ENCODE measurements at places on chromosomes 3 and 15.
A peak's percentile ranks its signal among the peaks of the same experiment; 100 is the strongest.

GRCh38 chr15:49692514-49693090 is 71.8 kb downstream of the DTWD1 start:
- no peak for DNase-seq

- DNase-seq: no peak
Observed at GRCh38 chr3:127775398-127776109, 46.8 kb downstream of the MGLL start.

GRCh38 chr15:63920504-63921175 is 86.9 kb upstream of the HERC1 start:
- no peak for DNase-seq

DNA sequence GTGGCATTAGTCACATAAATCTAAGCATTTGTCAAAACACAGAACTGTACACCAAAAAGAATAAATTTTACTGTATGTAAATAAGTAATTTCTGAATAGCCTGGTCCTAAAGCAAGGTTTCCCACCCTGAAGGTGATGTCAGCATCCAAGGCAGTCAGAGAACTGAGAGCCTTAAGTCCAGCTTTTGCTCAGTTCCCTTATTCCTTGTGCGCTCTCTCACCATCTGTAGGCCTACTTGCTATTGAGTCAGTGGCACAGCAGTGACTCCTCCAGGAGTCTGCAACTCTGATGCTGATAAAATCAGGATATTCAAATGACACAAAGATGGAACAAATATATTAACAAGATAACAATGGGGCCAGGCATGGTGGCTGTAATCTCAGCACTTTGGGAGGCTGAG is 22.3 kb downstream of the VPS39 start:
- DNase-seq: no peak

DNA sequence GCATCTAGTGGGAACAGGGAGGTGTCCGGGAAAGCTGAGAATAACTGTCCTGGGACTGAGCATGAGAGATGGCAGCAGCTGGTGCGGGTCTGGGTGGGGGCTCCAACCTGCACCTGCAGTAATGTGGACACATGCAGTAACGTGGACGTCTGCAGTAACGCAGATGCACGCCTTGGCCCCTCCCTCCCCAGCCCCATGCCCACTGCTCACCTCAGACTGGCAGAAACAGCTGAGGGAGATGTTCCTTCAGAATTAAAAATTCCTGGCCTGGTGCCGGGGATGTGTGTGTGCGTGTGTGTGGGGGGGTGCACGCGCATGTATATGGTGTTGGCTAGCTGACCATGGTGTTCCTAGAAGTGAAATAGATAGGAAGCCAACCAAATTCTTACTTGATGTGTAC is 86.7 kb upstream of the OXTR start:
- DNase-seq: no peak

DNA sequence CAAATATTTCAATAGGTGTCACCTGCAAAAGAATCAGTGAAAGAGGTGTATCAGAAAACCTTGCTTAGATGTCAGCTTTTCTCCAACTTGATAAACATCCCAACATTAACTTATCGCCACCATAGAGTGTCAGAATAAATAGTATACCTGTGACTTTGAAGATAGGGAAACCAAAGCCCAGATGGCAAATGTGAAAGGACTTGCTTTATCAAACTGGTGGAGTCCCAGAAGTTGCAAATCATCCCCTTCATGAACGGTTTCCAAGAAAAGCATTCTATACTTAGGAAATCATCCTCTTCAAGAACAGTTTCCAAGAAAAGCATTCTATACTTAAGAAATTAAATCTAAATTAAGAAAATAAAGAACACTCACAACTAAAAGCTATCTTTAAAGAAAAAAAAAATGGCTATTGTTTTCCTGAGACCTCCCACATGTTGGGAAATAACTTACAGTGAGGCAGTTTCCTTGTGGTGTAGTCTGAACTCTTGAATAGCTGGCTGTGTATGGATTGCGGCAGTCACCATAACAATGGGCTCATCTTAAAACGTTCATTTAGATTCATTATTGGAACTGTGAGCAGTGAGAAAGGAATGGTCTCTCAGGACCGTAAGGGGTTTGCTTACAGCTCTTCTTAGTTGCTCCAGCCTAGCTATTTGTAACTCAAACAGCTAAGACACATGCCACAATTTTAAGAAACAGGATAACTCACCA is 56.5 kb downstream of the GHSR start:
- peak; percentile 39 for DNase-seq

GRCh38 chr15:28082891-28083684 is 16.0 kb downstream of the OCA2 start:
- DNase-seq: no peak

- no peak for DNase-seq
Observed at GRCh38 chr3:138740072-138740471, 94.7 kb downstream of the PIK3CB start.

DNA sequence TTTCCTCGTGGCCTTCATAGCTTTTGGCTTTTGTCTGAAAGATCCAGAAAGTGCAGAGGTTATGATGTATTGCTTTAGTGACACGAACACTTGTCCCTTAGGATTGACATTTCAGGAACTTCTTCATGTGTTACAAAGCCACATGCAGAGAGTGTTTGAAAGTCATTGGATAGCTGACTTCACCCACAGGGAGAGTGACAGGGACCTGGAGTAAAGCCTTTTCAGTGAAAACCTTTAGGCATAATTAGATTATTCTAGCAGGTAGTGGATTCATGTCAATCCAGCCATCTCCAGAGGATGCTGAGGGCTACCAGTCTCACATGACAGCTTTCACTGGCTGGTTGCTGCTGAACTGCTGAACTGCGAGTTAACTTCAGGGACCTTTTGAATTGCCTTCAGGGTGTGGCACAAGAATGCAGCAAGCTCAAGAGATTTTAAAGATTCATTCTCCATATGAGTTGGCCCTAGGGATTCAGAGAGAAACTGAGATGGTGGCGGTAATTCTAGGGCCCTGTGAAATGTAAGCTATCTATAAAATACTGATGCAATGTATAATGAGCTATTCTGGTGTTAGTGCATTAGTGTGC is 267.0 kb upstream of the GOLIM4 start:
- DNase-seq: no peak

- no peak for DNase-seq
Observed at GRCh38 chr3:30996467-30996866, 102.0 kb upstream of the GADL1 start.

GRCh38 chr15:91150502-91151160 is 50.6 kb downstream of the SV2B start:
- peak; percentile 43 for DNase-seq

DNA sequence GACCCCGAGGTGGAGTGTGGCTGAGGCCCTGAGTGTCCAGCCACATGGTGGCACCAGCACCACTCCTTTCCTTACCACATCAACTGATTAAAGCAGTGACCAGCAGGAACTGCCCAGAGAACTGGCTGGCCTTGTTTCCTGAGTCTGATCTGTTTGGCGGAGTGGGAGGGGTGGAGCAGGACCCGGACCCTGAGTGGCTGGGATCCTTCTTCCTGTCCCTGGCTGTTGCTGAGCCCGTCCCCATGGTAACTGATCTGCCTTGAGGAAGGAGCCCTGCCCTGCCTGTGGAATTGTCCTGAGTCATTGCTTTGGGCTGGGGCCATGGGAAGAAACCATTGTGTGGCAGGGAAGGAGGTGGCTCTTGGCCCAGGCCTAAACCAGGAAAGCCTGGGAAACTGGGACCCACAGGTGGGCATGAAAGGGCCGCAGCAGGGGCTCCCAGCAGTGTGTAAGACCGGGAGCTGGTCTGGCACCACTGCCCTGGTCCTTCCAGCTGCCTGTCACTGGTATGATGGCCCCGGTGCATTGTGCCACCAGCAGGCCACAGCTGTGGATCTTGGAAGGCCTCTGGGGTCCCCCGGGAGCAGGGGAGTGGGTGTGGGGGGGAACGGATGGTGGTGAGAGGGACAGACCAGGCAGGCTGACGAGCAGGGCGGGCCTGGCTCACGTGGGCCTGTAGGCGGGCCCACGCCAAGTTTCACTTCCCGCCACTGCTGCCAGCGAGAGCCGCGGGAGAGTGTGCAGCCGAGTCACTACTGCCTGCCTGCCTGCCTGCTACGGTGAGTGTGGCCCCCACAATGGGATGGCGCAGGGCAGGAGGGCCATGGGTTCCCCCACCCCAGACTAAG is 19.2 kb downstream of the ATRIP start:
- DNase-seq: peak; percentile 87

DNA sequence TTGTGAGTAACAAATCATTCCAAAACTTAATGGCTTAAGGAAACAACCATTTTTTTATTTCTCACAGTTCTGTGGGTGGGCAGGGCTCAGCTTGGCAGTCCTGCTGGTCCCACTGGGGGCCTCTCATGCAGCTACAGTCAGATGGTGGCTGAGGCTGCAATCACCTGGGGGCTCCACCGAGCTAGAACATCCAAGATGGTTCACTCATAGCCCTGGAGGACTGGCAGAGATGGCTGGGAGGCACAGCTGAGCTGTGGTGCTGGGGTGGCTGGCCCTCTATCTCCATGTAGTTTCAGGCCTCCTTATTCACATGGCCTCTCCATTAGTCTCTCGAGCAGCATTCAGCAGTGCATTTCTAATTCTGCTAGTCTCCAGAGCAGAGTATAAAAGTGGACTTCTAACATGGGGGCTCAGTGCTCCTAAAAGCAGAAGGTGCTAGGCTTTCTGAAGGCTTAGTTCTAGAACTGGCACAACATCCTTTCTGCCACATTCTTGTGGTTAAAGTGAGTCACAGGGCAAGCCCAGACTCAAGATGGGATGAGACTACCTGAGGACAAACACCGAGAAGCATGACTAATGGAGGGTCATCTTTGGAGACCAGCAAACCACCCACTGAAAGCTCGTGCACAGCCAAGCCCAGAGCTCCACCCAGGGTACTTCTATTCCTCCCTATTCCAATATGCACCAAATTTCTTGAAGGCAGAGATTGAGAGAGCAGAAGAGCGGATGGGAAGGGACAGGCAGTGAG is 6.3 kb downstream of the CAV3 start:
- DNase-seq: no peak

- no peak for DNase-seq
Observed at GRCh38 chr3:114834175-114834940, 312.7 kb downstream of the ZBTB20 start.

DNA sequence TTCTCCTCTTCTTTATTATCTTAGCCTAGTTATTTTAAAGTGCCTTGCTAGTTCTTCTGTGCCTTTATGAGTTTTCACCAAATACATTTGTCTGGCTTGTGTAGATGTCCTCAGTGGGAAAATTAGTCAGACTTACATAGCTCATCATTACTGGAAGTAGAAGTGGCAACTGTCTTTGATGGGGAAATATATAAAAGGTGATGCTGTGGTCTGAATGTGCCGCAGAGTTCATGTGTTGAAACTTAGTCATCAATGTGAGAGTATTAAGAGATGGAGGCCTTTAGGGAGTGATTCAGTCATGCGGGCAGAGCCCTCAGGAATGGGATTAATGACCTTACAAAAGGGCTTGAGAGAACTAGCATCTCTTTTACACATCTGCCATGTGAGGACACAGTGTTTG is 6.4 kb upstream of the ERICH6 start:
- no peak for DNase-seq

- no peak for DNase-seq
Observed at GRCh38 chr15:60932051-60932915, 296.8 kb downstream of the RORA start.

DNA sequence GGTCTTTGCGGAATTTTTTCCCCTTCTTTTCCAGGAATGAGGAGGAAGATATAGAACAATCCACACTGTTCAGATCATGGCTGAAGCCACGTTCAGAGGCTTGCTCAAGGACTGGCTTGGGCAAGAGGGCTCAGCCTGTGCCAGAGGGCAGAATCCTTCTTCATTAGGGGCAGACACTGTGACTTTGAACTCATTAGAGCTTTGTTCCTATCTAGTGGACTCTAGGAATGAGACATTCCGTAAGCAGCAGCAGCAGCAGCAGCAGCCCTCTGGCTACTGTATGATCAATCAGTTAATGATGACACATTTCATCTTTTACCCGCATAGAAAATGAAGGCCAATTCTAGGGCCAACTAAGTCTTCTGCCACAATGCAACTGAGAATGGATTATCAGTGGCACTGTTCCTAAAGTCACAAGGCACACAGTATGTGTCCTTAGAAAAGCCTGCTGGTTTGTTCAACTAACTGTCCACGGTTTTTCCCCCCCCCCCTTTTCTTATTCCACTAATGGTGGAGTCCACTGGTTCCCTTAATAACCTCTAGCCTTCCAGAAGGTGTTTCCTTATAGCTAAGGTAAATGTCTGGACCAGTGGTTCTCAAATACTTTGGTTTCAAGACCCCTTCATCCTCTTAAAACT is 1.7 kb upstream of the RAB8B start:
- no peak for DNase-seq

- DNase-seq: no peak
Observed at GRCh38 chr3:177203689-177204395, 6.6 kb upstream of the TBL1XR1 start.

DNA sequence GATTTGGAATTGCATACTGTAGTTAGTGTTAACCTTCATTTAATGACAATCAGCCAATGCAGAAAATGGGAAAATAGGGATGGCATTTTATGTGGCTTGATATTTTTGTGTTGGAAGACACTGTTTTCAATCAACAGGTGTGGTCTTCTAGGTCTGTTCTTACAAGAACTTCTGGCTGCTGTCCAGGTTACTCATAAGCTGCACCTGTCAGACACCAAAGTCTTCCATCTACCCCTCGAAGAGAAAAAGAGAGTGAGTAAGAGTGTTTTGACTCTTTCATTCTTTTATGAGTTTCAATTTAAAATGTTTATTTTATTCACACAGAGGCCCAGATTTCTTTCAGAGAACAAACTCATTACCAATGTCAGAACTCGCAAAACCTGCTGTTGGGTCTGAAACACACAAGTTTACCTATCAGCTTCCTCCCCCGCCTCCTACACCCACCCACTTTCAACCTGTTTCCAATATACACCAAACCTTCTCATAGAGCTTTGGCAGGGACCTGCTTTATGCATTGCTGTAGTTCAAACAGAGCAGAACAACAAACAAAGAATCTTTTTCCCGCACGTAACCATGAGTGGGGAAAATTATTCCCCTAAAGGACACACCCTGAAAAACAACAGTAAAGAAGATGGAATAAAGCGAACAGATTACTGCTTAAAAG is 767.7 kb upstream of the ALCAM start:
- no peak for DNase-seq

- no peak for DNase-seq
Observed at GRCh38 chr3:77323626-77324025, 283.7 kb downstream of the ROBO2 start.

GRCh38 chr15:31488437-31489204 is 162.0 kb downstream of the KLF13 start:
- no peak for DNase-seq

GRCh38 chr15:39618063-39618823 is 37.4 kb downstream of the THBS1 start:
- DNase-seq: no peak

GRCh38 chr3:133964547-133964946 is 65.2 kb downstream of the SLCO2A1 start:
- no peak for DNase-seq

Measured in NCI-H2227 treated with DMSO at 0.1 percent for 48 hours (cell line).